Right cardiac atrium (tissue), 5 donors: ENCODE measurements at places on chromosomes 3 and 15.

- no peak for DNase-seq
Measured at GRCh38 chr15:101526442-101526841, 36.9 kb upstream of the PCSK6 start.

DNA sequence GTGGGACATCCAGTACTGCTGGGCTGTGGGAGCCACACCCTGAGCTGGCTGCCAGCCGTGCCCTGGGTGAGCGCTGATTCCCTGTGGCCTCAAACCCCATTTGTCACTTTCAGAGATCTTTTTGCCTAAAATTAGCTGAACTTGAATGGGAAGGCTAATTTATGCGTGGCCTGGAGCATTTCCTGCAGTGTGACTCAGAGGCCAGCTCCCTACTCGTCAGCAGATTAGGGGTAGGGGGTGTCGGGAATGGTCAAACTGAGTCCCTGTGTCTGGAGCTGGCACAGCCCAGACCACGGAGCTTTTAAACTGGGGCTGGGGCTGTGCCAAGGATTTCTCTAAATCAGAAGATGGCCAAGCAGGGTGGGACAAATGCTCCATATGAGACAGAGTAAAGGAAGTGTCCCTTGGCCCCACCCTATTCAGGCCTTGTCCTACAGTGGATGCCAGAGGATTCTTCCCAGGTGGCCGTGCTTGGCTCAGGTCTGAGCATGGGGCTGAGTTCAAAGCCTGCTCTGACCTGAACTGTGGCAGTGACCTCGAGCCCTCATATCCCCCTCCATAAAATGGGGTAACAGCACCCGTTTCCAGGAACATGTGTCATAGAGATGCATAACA is 59.7 kb downstream of the ATP2B2 start:
- DNase-seq = no peak

- DNase-seq = peak; percentile 54
Measured at GRCh38 chr3:30638685-30639412, 32.4 kb downstream of the TGFBR2 start.

DNA sequence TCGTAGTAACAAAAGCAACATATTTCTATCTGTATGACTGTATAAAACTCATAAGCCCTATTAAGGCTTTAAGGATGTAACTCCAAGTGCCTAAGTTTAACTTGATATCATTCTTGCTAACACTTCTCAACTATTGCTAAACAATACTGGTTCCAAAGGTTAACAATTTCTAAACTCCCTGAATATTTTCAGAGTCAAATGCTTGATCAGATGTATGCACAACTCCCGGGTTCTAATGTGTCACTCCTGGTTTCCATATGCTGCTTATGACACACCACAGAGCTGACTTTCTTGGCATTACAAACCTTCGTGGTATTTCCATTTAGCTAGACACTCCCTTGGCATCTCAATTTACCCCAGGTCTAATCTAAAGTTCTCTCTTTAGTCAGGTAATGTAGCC is 26.3 kb downstream of the DZIP1L start:
- DNase-seq = no peak
